Naive B cell (primary cell): ENCODE measurements at places on chromosomes 3 and 15. TPM values are rescaled to one million over a fixed set of nuclear protein-coding genes. Genes with fewer than 3 reads are reported as not detected.
A peak's percentile ranks its signal among the peaks of the same experiment; 100 is the strongest.

ADAMTS17 gene
- not detected for polyA plus RNA-seq

DNA sequence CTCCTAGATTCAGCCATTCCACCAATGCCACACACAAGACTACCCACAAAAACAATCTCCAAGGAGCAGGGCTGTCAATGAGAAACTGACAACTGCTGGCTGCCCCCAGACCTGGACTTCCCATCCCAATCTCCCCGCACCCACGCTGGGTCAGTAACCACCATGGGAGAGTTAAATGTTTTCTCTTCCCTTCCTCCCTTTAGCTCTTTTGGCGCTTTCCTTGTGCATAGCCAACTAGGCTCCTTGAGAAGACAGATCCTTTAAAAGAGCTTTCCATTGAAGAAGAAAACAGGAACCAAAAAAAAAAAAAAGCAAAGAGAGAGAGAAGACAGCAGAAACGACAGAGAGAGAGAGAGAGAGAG is 8.3 kb downstream of the BCL6 start:
- no peak for DNase-seq

DNA sequence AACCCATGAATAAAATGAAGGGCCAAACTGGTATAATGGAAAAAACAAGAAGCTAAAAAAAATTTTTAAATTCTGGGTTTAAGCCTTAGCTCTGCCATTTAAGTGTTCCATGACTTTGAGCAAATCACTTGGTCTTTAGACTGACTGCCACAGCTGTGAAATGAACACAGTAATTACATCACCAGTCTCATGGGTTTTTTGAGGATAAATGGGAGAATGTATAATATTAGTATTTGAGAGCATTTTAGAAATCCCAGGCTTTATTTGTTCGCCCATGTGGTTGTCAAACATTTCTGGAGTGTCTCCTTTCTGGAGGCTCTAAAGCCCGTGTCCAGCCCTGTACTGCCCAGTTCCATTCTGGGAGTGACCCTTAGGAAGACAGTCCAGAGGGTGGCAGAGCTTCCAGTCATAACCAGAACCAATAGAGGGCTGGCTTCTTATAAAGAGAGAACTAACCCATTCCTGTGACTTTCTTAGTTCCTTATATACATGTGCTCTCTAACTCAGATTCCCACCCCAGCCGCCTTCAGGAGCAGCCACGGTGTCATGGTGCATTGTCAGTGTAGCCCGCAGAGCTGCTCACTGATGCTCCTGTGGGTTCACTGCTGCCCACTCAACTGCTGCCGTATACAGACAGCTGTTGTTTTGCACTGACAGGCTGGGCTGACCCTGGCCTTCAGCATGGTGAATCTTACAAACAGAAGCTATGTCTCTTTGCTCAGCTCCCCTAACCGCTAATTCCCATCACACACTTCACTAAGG is 44.7 kb downstream of the BOC start:
- DNase-seq = no peak

GRCh38 chr15:41971089-41971894 is 1.1 kb downstream of the EHD4 start:
- peak; percentile 71 for DNase-seq

CACNA2D2 gene
- polyA plus RNA-seq = not detected
